ENCODE measurements at places on chromosomes 5 and 9.

DNA sequence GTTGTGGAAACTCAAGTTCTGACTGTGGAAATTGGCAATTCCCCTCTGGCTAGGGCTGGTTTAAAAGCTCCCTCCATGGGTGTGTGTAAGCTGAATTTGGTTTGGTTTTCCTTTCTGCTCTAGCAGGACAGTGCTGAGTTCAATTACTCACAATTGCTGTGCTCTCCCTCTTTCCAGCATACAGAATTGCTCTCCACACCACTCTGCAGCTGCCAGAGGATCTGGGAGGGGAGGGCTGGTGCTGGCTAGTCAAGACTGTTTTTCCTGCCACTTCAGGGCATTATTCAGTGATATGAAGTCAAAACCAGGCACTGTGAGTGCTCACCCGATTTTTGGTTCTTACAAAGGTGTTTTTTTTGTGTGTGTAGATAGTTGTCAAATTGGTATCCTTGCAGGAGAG is 336.9 kb upstream of the SLC24A2 start:
- no peak for DNase-seq

- DNase-seq = no peak
Observed at GRCh38 chr5:175561085-175561484, 82.7 kb downstream of the SFXN1 start.

DNA sequence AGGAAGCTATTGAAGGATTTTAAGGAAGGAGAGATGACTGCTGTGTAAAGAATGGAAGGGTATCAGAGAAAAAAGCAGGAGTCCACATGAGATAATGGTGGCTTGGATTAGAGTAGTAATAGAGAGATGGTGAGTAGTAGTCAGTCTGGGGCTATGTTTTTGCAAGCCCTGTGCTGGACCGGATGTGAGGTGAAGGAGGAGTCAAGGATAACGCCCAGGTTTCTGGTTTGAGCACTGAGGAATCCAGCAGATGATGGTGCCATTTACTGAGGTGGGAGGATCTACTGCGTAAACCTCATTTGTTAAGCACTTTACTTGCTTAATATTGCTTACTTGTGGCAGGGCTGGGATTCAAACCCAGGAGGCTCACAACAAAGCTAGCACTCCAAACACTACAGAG is 1.1 kb downstream of the TIGD6 start:
- DNase-seq = no peak

DNA sequence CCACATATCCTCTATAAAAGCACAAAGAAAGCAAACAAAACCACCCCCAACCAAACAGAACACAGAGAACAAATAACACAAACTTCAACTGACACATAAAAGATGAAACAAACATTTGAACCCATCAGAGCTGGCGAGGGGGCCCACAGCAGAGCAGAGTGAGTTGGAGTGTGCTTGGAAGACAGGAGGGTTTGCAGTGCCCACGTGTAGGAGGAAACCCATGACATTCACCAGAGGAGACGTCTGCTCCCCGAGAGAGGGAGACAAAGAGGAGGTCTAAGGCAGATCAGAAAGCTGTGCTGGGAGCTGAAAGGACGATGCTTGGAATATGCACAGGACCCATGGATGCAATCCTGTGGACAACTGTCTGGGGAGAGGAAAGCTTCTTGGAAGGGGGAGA is 27.0 kb downstream of the MRPL36 start:
- DNase-seq = peak; percentile 10

DNA sequence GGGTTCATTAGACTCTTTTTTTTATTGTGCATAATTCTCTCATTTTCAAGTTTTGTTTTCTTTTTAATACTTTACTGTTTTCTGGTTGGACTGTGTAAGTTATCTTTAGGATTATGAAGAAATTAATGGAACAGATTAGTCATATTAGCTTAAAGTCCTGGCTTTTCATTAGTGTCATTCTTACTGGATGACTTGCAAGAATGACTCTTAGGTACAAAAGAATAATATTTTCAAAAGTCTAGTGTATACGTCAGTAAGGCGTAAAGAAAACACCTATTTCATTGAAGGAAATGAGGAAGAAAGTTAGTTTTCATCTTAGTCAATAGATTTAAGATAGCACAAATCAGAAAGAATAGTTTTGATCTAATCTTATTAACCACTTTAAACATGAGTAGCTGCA is 20.4 kb downstream of the UHRF2 start:
- DNase-seq = peak; percentile 17

DNA sequence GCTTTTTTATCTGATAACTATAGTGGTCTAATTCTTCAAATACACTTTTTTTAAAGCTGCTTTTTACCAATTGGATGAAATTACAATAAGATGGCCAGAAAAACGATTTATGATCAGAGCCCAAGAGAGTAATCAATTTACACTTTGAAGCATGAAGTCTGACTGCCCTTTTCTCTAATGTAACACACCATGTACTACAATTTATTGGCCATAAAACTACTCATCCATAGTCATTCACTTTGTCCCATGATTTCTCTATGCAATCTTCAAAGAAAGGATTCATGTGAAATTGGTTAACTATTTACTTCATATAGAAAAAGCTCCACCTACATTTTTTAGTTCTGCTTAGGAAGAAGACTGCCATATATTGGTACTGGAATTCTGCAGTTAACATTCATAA is 73.6 kb upstream of the CAST start:
- DNase-seq = no peak

DNA sequence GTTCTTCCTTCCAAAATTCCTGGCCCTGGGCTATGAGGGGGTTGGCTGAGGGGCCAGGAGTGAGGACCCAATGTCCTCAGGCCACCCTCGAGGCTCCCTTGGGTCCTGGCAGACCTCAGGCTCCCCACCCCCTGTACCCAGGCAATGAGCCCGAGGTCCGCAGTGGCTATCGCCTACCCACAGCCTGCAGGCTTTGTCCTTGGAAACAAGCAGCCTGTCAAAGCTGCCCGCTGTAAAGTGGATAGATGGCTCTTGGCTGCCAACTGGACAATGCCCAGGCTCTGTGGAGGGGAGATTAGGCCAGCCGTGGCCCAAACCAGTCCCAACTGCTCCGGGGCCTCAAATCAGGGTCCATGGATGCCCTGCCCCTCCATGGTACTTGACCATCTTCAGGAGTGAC is 2.2 kb upstream of the ADGRD2 start:
- DNase-seq = no peak

- no peak for DNase-seq
Observed at GRCh38 chr5:141704782-141705297, 22.8 kb upstream of the ARAP3 start.

GRCh38 chr5:142670804-142671203 is 15.1 kb downstream of the FGF1 start:
- DNase-seq = no peak

DNA sequence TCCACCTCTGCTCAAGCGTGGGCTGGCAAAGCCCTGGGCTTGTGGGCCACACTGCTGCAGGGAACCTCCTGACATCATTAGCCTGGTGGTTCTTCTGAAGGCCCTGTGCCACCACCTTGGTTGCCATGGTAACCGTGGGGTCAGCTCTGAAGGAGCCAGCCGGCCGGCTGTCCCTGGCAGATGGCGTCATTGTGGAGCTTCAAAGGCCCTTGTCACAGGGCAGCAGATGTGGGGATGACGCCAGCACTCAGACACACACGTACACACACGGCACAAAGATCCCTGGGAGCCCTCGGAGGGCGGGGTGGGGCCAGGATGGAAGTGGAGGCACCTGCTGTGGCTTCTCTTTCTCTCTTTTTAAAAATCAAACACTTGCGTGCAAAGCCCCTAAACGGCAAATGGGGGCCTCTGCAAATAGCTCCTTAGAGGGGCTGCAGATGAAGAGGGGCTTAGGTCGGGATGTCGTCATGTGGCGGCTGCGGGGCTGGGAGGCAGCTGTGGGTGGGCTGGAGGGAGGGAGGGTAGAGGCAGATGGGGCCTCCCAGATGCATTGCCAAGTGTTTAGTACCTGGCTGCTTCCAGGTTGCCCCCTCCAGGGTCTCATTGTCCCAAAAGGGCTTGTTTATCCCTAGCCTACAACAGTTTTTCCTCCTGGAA is 19.5 kb upstream of the RPL26L1 start:
- DNase-seq = no peak

GRCh38 chr5:99037668-99038067 is 108.9 kb upstream of the CHD1 start:
- DNase-seq = no peak

- no peak for DNase-seq
Observed at GRCh38 chr5:133847886-133848285, 120.5 kb downstream of the C5orf15 start.

DNA sequence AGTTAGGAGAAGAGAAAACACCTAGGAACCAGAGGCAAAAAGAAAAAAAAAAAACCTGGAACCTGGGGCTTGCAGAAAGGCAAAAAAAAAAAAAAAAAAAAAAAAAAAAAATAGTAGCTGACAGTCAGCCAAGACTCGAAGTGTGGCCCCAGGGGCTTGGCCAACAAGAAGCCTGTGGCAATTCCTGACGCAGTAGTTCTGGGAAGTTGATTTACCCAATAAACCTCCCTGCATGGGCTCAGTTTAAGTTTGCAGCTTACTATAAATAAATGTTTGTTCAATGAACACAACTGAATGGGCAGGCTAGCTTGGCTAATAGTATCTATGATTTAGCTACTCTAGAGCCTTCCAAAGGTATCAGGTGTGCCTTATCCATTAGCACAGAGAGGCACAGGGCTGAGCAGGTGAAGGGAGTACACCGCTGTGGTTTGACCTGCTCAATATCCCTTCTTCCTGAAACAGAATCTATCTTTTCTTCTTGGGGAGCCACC is 21.3 kb upstream of the GLRX start:
- DNase-seq = no peak

- no peak for DNase-seq
Observed at GRCh38 chr5:5602554-5602953, 180.1 kb downstream of the ICE1 start.

GRCh38 chr9:38417003-38417945 is 7.0 kb downstream of the IGFBPL1 start:
- no peak for DNase-seq

DNA sequence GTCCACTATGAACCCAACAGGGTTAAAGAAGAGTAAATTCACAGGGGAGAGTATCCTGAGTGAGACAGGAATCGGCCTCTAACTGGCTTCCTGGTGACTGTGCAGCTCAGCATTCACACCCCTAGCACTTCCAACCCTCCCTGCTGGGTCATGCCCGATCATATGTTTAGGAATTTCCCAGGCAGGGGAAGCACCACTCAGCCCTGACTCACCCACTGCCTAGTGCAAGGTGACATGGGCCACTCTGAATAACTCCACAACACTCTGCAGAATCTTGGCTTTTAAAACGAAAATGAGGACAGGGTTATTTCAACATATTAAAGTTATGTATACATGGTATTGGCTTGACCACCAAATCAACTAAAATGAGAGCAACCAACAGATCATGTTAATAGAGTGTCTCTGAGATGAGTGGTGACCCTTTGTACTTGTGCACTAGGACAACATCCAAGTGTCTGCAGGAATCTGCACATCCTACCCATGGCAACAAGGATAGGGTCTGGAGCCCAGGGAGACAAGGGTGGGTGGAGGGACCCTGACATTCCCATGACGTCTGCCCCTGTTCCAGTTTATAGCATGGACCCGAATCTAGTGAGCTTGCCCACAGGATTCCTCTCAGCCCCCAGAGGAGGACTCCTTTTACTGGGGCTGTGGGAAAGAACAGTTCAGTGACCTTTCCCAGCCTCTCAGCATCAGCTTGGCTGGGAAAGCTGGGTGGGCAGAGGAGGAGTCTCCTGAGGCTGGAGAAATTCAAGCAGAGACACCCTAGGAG is 485.8 kb downstream of the SEMA5A start:
- peak; percentile 90 for DNase-seq

GRCh38 chr5:158061451-158061850 is 202.5 kb upstream of the CLINT1 start:
- no peak for DNase-seq

DNA sequence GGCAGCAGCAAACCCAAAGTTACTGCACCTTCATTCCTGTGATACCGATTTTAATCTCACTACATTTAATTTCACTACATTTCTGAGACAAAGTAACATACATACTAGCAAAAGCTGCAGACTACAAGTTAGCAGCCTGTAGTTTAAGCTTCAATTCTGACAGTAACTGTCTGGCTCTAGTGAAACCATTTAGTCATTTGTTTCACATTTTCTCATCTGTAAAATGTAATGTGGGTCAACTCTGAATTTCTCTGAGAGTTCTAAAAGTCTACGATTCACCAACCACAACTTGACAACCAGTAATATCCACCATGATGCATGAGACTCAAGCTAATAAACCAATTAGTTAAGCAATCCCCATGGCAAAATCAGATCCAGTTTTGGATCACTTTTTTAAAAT is 408.9 kb downstream of the PDE4D start:
- no peak for DNase-seq

DNA sequence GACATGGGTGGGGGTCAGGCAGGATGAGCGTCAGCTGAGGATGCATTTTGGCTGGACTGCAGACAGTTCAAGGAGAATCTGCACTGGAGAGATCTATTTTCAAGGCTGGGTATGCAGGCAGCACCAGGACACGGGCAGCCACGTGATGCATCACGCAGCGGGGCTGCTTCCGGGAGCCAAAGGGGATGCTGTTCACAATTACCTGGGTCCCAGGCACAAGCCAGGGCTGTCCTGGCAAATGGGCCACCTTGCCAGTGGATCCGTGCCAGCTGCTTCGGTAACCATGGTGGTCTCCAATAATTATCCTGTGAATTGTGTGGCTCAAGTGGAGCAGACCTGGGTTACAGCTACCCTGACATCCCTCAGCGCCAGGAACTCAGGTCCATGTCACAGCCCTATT is 17.5 kb downstream of the DBH start:
- DNase-seq = no peak

GRCh38 chr9:12681620-12682019 is 11.6 kb upstream of the TYRP1 start:
- DNase-seq = no peak

DNA sequence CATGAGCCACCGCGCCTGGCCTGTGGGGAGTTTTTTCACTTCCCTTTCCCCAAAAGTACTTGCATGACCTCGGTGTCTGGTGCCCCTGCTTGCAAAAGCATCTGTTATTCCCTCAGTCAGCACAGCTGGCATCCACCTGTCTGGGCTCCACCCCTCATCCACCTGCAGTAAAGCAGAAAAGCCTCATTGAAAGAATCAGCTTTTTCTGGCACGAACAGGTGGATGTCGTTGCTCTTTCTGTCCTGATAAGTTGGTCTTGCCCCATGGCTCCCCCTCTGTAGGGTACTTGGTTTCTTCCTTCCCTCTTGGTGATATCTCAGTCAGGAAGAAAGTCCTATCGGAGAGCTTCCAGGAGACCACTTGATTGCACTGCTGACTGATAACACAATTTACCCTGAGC is 37.4 kb downstream of the WWC1 start:
- no peak for DNase-seq

- no peak for DNase-seq
Observed at GRCh38 chr5:65811885-65812284, 89.9 kb downstream of the NLN start.
